Stomach (tissue), 19 donors: ENCODE measurements at places on chromosomes 12 and 14. TPM values are rescaled to one million over a fixed set of nuclear protein-coding genes. Genes with fewer than 3 reads are reported as not detected.

Gene GPR137C
- not detected for total RNA-seq

Gene ACOT6
- total RNA-seq, result not detected

Gene NINJ2
- 2.2 TPM for total RNA-seq

Gene MRPL52
- total RNA-seq, result 194 TPM

DNA sequence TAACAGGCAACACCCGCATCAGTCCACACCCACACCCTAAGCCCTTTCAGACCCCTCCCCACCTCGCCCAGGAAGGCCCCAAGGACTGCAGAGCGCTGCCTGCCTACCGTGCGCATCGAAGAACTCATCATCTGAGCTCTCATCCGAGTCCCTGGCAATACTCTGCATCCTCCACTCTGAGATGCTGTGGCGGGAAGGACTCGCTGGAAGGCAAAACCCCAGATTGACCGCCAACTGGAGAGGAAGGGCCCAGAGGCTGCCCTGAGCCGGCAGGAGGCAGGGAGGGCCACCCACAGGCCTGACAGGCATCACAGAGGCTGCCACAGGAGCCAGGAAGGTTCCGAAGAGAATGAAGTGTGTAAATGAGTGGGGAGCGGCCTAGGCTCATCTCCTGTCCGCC, 23.8 kb downstream of the ARL6IP4 start:
- DNase-seq, result no peak

- no peak for DNase-seq
These were observed 11.0 kb downstream of the OR6S1 start for GRCh38 chr14:20630340-20631022.

- DNase-seq, result no peak
These were observed 57.9 kb downstream of the FZD10 start for GRCh38 chr12:130219929-130220705.

DNA sequence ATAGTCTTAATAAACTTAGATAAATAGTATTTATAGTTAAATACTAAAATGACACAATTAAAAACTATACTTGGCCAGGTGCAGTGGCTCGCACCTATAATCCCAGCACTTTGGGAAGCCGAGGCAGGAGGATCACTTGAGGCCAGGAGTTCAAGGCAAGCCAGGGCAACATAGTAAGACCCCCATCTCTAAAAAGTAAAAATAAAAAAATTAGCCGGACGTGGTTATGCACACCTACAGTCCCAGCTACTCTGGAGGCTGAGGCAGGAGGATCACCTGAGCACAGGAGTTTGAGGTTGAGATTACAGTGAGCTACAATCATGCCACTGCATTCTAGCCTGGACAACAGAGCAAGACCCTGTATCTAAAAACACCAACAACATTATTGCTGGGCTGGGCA, 16.0 kb downstream of the CINP start:
- DNase-seq, result no peak

DNA sequence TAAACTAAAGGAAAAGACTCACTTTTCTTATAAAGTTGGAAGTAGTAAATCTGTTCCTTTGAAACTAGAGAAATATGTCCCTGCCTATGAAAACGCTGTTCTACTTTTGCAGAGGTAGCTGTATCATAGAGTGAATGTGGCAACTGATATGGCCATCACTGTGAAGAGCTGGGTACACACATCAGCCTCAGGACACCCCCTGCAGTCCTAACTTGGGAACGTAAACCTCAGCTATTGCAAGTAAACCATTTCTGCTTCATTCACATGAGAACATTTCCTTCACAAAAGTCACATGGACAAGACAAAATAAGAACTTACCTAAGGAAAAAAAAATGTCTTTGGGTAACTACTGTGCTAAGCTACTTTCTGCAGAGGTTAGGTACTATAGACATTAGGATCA, 233.3 kb upstream of the PPFIA2 start:
- DNase-seq, result peak; percentile 34
